ENCODE measurements at places on chromosomes 7 and 10.

DNA sequence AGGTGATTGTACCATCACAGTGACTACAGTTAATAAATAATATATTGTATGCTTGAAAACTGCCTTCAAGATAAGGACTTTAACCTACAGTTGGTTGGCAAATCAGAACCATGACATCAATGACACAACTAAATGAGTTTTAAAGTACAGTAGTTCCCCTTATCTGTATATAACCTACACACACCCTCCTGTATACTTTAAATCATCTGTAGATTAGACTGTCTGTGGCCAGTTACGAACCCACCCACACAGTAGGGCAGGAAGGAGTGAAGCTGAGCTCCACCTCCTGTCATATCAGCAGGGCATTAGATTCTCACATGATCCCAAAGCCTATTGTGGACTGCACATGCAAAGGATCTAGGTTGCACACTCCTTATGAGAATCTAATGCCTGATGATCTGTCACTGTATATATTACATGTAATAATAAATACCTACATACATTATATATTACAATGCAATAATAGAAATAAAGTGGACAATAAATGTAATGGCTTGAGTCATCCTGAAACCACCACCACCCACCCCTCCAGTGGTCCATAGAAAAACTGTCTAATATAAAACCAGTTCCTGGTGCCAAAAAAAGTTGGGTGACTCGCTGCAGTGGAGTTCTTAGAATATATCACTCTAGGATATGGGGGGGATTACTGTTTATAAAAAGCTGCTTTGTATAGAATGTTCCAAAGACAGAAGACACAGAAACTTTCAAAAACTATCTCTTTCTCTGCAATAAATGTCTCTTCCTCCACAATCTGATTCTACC, 5.6 kb downstream of the TPK1 start:
- no peak for DNase-seq

GRCh38 chr7:81767926-81768325, 1.9 kb downstream of the HGF start:
- no peak for DNase-seq

DNA sequence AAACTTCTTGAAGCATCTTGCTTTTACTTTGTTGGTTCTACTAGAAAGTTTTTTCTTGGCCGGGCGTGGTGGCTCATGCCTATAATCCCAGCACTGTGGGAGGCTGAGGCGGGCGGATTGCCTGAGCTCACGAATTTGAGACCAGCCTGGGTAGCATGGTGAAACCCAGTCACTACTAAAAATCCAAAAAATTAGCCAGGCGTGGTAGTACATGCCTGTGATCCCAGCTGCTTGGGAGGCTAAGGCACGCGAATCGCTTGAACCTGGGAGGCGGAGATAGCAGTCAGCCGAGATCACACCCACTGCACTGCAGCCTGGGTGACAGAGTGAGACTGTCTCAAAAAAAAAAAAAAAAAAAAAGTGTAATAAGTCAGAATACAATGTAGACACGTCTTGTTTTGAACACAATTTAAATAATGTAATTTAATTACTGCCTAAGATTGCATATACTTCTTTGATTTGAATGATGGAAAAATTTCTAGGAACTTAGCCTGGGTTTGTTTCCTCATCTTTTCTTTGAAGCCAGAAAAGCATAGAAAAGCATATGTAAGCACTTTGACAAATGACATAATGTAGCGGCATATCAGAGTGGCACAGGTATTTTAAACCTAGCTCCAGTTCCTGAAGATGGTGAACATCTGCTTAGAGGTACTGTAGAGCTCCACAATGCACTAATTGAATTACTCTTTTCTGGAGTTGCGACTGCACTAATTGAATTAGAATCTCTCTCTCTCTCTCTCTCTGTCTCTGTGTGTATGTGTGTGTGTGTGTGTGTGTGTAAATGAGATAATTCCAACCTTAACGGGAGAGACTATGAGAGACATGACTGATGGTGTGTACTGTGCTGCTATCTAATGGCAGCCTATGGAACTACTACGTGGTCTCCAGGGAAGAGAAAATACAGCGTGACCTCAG, 87.8 kb downstream of the BTRC start:
- DNase-seq = peak; percentile 25

DNA sequence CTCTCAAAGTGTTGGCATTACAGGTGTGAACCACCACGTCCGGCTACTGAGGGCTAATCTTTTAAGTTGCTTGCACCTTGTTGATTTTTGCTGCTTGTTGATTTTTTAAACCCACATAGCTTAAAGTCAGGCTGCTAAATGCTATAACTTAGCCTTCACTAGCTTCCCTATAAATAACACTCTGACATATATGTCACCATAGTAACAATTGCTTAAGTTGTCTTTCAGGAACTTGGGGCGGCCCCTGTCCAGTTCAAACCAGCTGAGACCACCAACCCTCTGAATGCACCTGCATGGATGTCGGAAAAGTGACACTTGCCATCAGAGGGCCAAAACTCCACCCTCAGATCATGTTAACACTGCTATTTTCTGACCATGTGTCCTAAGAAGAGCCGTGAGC, 47.3 kb downstream of the ST8SIA6 start:
- no peak for DNase-seq

DNA sequence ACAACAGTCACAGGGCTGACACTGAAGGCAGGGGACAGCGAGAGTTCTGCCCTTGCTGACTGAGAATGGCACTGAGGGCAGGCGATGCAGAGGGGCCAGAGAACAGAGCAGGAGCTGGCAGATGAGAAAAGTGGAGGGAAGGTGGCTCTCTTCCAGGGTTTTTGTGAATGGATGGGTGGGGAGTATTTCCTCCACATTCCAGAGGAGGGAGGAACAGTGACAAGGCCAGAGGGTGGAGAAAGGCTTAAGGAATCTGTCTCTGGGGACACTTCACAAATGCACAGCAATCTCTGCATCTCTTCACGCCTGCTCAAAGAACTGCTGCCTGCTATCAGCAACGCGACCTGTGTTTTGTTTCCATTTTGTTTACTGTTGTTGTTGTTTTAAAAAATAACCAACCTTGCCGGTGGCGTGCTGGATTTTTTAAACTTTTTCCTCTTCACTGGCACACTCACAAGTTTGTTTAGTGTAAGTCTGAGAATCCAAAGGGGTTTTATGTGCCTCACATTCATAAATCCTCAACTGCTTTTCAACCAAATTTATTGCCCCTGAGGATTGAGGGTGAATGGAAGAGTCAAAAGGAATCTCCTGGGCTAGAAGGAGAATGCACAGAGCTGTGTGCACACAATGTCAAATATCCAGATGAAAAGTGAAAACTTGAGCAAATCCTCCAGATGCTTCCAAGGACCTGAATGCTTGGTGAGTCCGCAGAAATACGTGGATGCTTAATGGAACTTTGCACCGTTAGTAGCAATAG, 129.3 kb downstream of the GLI3 start:
- DNase-seq = peak; percentile 26

- no peak for DNase-seq
These were observed 44.5 kb downstream of the RBM28 start for GRCh38 chr7:128299109-128299607.

- no peak for DNase-seq
These were observed 93.1 kb downstream of the FZD1 start for GRCh38 chr7:91357379-91357778.

DNA sequence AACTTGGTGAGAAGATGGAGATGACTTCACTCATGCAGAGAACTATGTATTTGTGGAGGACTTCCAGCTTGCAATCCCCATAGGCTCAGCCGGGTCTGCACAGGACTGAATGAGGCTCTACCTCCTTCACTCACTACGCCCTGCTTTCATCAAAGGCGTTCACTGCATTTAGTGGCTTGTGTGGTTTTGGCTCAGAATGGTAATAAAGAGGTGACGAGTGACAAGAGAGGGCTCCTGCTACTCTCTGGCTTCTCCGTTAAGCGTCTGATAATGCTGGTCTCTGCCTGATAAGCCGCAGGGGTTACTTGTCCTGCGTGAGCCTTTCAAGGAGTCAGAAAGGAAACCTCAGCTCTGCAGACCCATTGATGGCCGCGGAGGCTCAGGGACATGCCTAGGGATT, 343.4 kb downstream of the PRPF18 start:
- DNase-seq = no peak

GRCh38 chr7:2710286-2710655, 22.3 kb downstream of the AMZ1 start:
- no peak for DNase-seq

GRCh38 chr7:151416112-151416940, 6.5 kb upstream of the WDR86 start:
- no peak for DNase-seq

- DNase-seq = no peak
These were observed 339.3 kb downstream of the PARD3 start for GRCh38 chr10:34475786-34476185.

GRCh38 chr10:48626986-48627731, 22.3 kb upstream of the ARHGAP22 start:
- no peak for DNase-seq

DNA sequence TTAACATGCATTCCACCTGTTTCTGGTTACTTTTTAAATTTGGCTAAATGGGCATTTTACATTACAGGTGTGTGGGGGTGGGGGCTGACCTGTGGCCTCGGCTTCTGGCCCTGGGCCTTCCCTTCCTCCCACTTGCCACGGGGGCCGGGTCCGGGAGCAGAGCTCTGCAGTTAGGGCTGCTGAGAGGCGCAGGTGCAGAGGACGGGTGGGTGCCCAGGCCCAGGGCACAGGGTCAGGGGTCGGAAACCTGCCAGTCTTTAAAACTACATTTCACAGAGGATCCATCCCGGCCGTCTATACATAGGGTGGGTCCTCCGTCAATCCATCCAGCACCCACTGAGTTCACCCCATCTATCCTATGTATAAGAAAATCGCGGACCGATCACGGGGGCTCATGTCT, 106.5 kb upstream of the INSIG1 start:
- no peak for DNase-seq

DNA sequence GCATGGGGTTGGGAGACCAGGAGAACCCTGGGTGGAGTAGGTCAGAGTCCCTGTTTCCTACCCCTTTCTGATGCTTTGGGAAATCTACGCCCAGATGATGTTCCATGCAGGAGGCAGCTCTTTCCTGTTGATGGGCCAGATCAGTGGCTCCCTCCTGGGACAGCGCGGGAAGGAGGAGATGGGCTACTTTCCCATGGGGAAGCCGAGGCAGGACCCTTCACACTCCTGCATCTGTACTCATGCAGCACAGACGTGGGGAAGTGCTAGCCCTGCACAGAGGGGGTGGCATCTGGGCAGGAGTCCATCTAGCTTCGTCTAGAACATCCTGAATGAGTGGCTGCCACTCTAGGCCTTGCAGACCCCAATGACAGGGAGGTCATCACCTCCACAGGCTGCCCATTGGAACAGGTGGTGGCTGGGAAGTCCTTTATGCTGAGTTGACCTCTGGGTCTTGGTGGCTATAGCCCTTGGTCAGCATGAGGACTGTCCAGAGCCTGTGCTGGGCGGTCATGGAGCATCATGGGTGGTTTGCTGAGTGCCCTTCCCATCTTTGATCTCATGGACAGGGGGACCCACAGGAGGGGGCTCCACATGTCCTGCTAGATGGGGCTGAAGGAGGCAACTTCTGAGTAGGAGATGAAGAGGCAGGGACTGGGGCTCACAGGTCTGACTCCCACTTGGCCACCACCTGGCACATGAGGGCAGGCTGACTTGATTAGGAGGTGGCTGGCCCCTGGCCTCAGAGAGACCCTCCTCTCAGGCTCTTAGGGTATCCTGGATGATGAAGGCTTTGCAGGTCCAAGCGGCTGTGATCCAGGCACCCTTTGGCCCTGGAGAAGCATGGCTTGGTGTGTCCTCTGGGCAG, 24.6 kb downstream of the RAMP3 start:
- no peak for DNase-seq

GRCh38 chr10:88857831-88858230, 6.2 kb upstream of the ANKRD22 start:
- DNase-seq = no peak

Measured in right renal pelvis (tissue), 4 donors.